ENCODE measurements at places on chromosomes 2 and 18.

DNA sequence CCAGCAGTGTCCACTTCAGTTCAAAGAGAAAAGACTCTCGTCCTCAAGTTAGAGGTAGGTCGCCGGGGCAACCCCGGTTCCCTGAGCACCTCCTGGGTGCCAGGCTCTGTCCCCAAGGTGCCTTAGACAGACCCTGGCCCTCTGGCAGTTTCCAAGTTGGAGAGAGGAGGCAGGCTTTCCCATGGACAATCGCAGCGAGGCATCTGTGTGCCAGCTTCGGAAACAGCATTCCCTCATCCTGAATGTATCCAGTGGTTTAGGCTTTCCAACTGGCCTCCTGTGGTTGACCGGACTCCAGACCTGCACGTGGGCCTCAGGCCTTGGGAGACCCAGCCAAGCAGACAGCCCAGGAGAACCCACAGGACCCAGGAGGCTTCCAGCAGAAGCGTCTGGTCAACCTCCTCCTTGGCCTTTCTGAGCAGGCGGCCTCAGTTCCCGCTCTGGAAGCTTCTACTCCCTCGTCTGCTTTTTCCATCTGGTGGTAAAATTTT, 70.3 kb downstream of the KCNF1 start:
- no peak for DNase-seq

DNA sequence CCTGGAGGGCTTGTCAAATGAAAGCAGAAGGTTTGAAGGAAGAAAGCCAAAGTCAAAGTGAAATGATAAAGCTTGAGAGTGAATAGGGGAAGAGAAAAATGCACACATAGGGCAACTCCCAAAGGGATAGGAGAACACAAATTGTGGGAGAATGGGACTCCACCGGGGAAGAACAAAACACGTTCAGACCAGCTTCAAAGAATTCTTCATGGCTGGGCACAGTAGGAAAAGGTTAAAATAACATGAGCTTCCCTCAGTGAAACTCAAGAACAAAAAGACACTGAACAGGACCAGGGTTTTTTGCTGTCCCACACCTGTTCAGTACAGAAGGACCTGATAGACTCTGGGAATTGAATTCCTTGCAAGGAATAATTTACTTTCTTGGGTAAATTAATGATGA, 123.1 kb upstream of the NCKAP5 start:
- no peak for DNase-seq

GRCh38 chr18:26468931-26469340, 79.4 kb downstream of the KCTD1 start:
- DNase-seq = no peak

DNA sequence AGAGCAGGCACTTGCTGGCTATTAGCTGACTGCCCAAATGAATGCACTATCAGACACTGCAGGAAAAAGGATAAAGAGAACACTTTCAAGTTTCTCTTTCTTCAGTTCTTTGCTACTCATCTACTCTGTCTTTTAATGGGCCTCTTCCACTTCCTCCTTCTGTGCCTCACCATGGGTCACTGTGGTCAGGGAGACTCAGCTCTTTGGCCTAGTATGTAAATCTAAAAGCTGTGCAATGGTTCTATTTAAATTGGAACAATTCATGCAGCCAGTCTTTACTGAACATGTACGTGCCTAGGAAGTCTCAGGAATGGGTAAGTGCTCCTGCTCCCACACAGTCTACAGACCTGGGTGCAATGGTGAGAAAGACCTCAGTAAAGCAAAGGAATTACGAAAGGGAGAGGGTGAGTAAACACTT, 79.1 kb upstream of the DNMT3A start:
- DNase-seq = no peak
